Activated CD4-positive, alpha-beta T cell treated with anti-CD3 and anti-CD28 coated beads, Interleukin-2, amount 50 U/mL, for 24 hours (primary cell): ENCODE measurements at places on chromosomes 13 and 19.
A peak's percentile ranks its signal among the peaks of the same experiment; 100 is the strongest.

GRCh38 chr13:50917572-50917971 lies 8.0 kb downstream of the RNASEH2B start:
- DNase-seq: no peak

DNA sequence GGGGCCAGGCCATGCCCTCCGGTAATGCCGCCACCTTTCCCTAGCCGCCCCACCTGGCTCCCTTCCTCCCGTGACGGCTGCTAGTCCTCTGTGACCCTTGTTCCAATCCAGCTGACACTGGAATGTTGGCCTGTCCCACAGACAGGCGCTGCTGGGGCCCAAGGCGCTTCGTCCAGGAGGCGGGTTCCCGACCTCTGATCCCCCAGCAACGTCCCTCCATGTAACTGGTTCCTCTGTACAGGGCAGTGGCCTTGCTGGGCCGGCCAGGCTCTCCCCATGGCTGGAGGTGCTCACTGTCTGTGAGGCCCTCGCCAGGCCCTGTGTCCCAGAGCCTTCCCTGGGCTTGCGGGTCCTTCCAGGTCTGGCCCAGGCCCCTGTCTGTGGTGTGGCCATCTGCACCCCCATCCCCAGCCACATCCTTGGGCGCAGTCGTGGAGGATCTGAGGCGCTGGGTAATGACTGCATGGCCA lies 6.8 kb upstream of the GRIN3B start:
- DNase-seq: no peak

DNA sequence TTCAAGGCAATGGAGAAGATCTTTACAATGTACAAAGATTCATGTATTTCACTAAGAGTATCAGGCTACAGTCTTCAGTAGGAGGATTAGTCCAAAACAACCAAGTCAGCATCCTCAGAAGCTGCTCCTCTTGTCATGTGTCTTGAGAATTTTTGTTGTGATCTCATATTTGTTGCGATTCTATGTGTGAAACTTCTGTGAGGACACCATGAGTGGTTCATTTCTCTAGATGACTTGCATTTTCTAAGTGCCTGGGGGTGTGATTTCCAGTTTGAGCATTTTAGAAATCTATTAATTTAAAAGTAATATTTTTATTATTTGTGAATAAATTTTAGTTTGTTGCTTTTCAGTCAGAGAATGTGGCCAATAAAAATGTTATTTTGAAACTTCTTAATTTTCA lies 94.5 kb downstream of the RAP2A start:
- DNase-seq: no peak

DNA sequence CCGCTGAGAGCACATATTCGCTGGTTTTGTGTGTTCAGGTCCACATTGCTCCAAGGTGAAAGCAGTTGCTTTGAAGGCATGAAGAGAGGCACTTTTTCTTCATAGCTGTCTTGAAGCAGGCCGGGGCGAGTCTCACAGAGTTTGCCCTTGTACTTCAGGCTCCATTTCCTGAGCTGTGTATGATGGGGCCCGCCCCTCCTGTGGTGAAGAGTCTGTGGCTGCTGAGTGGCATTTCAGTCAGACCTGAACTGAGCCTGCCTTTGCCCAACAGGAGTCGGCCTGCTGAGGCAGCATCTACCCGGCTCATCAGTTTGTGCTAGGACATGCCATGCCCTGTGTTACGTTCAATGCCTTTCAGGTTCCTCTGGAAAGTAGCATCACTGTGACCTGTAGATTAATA lies 44.4 kb upstream of the C1QTNF9 start:
- peak; percentile 71 for DNase-seq

- DNase-seq: no peak
Observed at GRCh38 chr19:18541258-18541991, 1.9 kb downstream of the FKBP8 start.
